WTC11 (cell line): ENCODE measurements at places on chromosomes 11 and 22. TPM values are rescaled to one million over a fixed set of nuclear protein-coding genes. Genes with fewer than 3 reads are reported as not detected.
A peak's percentile ranks its signal among the peaks of the same experiment; 100 is the strongest.

GRCh38 chr11:111606986-111607385 is 4.7 kb downstream of the SIK2 start:
- no peak for DNase-seq

DNA sequence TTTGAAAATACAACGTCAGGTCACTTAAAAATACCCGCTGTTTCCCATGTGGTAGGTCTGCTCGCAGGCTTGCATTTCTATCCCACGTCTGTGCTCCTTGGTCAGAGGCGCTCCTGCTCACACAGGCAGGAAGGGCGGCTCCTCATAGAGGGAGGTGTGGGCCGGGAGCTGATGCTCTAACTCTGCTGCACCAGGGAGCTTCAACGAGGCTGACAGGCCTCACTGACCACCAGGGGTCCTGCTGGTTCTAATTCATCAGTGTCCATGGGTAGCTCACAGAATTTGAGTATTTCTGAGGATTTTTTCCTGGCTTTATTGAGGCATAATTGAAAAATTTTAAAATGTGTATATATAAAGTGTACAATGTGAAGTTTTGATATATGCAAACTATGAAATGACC is 68.5 kb downstream of the PIWIL3 start:
- peak; percentile 61 for DNase-seq

DNA sequence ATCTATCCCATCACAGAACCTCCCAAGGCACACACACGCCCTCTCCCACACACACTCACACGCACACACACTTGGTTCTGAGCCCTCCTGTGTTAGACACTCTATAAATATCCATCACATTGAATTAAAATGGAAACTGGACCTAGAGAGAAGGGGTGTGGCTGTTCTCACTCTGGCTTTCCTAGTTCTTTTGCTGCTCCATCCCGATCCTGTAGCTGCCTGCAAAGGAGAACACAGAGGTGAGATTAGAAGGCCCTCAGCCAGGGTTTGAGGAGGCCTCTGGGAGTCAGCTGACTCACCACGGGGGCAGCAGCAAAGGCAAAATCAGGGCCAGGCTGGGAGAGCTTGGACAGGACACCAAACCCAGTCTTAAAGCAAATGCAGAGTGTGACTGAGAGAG is 192.3 kb upstream of the CADM1 start:
- no peak for DNase-seq

GRCh38 chr22:38148245-38148644 is 33.4 kb downstream of the PLA2G6 start:
- no peak for DNase-seq

- no peak for DNase-seq
Measured at GRCh38 chr11:20631519-20632168, 32.2 kb downstream of the SLC6A5 start.

DNA sequence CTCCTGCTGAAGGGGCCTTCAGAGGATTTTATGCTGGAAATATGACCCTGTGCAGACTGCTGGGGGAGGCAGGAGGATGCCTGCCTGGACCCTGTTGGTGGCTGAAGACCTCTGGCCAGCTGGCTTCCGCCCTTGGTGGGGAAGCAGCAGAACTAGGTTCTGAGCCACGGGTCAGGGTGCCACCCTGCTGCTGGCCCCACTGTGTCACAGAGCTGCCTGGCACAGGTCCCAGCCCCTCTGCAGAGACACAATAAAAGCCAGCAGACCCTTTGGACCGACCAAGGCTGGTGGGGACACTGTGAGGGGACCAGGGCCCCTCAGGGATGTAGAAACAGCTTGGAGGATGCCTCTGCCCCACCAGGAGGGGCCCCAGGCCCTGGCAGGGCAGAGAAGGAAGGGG is 6.9 kb upstream of the SREBF2 start:
- DNase-seq: no peak

DNA sequence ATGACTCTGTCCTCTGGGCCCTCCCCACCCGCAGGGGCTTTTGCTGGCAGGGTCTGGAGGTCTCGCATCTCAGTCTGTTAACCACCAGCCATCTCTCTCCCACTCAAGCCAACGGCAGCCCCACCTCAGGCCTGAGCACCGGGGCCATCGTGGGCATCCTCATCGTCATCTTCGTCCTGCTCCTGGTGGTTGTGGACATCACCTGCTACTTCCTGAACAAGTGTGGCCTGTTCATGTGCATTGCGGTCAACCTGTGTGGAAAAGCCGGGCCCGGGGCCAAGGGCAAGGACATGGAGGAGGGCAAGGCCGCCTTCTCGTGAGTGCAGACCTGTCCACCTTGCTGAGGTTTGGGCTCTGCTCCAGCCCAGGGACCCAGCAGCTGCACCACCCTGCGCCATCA is 44.3 kb upstream of the TTC12 start:
- no peak for DNase-seq

- no peak for DNase-seq
Measured at GRCh38 chr11:91382946-91383345, 841.7 kb upstream of the FAT3 start.

- no peak for DNase-seq
Measured at GRCh38 chr11:68680541-68681231, 3.7 kb upstream of the GAL start.

DNA sequence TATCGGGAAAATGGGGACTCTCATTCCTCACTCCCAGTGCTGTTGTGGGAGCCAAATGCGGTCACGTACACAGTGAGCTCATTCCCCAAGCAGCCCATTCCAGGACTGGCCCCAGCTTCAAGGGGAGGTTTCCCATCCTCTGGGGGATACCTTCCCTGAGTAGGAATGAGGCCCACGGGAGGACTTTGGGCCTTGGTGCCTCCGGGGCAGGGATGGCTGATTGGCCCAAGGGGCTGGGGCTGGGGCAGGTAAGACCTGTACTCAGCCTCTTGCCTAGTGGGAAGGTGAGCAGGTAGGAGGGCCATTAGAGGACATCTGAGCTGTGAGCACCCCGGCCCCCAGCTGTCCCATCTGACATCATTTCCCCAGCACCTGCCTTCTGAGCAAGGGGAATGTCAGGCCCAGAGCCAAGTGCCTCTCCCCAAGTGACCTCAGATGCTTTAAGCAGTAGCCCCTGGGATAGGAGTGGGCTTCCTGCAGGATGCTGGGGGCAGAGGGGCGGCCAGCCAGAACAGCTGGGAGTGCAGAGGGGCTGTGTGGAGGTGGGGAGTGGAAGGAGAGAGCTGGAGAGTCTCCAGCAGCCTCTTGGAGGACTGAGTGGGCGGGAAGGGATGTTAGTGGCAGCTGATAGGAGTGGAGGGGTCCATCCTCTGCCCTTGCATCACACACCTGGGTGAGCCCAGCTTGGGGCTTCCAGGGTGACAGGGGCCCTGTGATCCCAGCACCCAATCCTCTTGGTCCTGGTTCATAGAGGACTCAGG is 58.4 kb downstream of the CD82 start:
- DNase-seq: no peak

DNA sequence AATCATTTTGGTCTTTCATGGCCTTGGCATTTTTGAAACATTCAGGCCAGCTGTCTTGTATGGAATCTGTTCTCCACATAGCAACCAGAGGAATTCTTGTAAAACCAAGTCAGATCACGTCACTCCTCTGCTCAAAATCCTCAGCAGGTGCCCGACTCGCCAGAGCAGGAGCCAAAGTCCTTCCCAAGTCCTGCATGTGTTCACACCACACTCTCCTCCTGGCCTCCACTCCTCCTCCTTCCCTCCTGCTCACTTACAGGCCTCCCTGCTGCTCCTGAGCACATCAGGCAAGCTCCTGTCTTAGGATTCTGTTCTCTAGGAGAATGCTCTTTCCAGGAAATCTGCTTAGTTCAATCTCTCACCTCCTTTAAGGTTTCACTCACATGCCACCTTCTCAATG is 6.9 kb upstream of the PSMC3 start:
- DNase-seq: no peak

GRCh38 chr11:124409906-124410305 is 11.1 kb upstream of the OR8B3 start:
- DNase-seq: no peak

GRCh38 chr22:40426594-40427333 is 56.4 kb downstream of the SGSM3 start:
- no peak for DNase-seq

DNA sequence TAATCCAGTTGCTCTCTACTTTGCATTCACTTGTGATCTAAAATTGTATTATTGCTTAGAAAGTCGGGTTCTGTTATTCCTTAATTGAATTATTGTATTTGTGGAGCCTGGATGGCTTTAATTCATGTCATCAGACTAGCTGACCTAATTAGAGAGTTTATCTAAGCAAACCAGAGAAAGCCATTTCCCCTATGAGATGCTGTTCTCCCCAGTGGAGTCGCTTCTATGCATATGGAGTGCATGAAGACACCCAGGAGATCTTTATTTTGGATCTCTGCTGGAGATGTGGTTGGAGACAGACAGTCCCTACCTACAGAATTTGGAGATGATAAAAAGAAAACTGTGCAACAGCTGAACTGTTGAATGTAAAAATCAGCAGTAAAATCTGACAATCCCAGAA is 45.2 kb upstream of the MYO18B start:
- no peak for DNase-seq

- peak; percentile 19 for DNase-seq
Measured at GRCh38 chr11:101862391-101863233, 52.2 kb upstream of the CEP126 start.

DNA sequence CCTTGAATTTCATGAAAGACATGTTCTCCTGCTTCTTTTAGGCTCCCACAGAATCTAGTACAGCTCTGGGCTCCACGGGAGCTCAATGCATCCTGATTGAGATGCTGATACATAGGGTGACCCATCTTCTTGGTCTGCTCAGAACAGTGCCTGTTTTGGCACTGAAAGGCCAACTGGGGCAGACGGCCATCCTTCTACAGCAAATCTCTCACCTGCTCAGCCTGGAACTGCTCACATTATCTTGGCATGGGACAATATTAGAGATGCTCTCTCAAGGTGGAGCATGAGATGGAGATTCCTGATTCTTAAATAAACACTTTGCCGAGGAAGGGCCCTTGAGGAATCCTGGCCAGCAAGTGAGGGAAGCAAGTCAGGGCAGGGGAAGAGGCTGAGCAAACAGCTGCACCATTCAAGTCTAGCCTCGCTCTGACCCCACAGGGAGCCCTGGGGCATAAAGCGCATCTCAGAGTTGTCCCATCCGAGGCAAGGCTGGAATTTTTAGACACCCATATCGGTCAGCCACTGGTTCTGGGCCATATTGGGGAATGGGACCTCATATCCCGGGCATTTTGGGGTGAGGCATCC is 58.4 kb upstream of the CSNK2A3 start:
- DNase-seq: no peak

DNA sequence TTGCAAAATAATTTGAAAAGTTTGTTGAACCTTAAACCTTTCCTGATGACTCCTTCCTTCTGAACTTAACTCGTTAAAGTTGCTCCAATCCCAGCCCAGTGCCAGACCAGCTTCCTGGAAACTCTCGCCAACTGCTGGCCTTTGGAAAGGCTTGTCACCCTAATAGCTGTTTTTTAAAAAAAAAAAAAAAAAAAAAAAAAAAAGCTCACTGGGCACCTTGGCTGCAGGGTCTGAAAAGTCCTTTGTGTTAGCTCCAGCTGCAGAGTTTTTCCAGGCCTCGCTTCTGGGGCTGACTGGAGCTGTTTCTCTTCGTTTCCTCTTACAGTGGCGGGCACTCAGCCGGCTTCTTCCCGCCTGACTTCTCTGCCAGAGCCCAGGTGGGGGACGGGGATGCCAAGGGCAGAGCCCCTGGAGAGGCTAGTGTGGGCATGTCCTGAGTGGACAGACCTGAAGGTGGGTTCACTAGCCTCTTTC is 25.1 kb downstream of the KCNQ1OT1 start:
- DNase-seq: no peak

- DNase-seq: no peak
Measured at GRCh38 chr11:26946257-26946716, 47.6 kb upstream of the FIBIN start.

- DNase-seq: no peak
Measured at GRCh38 chr11:128179039-128179438, 408.3 kb downstream of the ETS1 start.

GRCh38 chr11:85180528-85180927 is 446.6 kb downstream of the DLG2 start:
- DNase-seq: no peak

DNA sequence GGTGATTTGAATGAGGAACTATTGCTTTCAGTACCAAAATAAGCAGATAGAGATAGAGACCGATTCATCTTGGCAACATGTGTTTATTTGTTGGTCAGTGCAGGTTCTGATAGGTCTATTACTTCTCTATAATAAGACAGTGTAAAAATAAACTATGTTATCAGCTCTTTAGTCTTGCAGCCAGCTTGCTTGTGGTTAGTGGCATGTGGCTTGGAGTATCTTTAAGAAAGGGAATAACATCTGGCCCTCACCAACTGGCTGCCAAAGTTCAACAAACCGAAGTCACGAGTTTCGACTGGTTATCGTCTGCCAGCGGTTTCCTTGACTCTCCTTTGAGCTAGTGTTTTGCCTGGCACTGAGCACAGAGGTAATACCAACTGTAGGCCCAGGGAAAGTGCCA is 71.8 kb downstream of the CTTN start:
- DNase-seq: no peak

GRCh38 chr11:125772834-125773505 is 5.7 kb downstream of the PATE2 start:
- no peak for DNase-seq

DNA sequence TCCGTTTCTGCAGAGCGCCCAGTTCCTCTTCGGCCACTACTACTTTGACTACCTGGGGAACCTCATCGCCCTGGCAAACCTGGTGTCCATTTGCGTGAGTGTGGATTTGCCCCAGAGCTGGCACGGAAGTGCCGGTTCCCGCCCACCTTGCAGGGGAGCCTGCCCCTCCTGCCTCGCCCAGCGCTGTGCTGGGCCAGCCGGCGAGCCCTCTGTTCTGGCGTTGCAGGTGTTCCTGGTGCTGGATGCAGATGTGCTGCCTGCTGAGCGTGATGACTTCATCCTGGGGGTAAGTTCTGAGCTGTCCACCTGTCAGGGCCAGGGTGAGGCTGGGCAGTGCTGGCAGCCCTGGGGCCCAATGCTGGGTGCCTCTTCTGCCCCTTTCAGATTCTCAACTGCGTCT is 29.8 kb downstream of the TPCN2 start:
- DNase-seq: no peak

DNA sequence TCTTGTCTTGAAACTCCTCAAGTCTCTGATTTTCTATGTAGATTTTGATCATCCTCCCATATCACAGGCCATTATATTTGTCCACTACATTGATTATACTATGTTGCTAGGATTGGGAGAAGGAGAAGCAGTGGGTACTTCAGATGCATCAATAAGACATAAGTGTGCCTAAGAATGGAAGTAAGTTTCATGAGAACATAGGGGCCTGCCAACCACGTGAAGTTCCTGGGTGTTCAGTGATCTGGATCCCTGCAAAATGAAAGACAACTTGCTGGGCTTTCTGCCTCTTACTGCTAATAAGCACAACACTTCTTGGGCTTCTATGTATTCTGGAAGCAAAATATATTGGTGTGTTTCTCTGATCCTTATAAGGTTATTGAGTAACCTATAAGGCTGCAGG is 17.8 kb downstream of the SERPINH1 start:
- no peak for DNase-seq

GRCh38 chr22:16955678-16956210 is 52.3 kb downstream of the GAB4 start:
- no peak for DNase-seq

MCHR1 gene
- 0.57 to 1.0 TPM (median 0.69 TPM) in 3 replicates for total RNA-seq

ZBTB16 gene
- 0.34 to 0.57 TPM (median 0.55 TPM) in 3 replicates for total RNA-seq

GTSE1 gene
- 45.4 to 56.1 TPM (median 45.4 TPM) in 3 replicates for total RNA-seq

TYR gene
- total RNA-seq: not detected in 3 replicates

OR8A1 gene
- not detected in 3 replicates for total RNA-seq

TMEM135 gene
- 28.4 to 35.8 TPM (median 30.9 TPM) in 3 replicates for total RNA-seq

TMEM191C gene
- total RNA-seq: 4.8 to 6.4 TPM (median 5.2 TPM) in 3 replicates

UBQLNL gene
- total RNA-seq: 0.14 to 0.24 TPM in 2 of 3 replicates, not detected in the other

TIMP3 gene
- 3.3 to 4.0 TPM (median 4.0 TPM) in 3 replicates for total RNA-seq

FOLR2 gene
- not detected in 3 replicates for total RNA-seq

TUBA8 gene
- total RNA-seq: 0.50 to 1.3 TPM (median 0.72 TPM) in 3 replicates

GAL3ST1 gene
- total RNA-seq: 11.0 to 11.6 TPM (median 11.2 TPM) in 3 replicates

ESAM gene
- total RNA-seq: 0.44 to 0.64 TPM (median 0.48 TPM) in 3 replicates
